Psoas muscle (tissue), 8 donors: ENCODE measurements at places on chromosomes 11 and 22.

DNA sequence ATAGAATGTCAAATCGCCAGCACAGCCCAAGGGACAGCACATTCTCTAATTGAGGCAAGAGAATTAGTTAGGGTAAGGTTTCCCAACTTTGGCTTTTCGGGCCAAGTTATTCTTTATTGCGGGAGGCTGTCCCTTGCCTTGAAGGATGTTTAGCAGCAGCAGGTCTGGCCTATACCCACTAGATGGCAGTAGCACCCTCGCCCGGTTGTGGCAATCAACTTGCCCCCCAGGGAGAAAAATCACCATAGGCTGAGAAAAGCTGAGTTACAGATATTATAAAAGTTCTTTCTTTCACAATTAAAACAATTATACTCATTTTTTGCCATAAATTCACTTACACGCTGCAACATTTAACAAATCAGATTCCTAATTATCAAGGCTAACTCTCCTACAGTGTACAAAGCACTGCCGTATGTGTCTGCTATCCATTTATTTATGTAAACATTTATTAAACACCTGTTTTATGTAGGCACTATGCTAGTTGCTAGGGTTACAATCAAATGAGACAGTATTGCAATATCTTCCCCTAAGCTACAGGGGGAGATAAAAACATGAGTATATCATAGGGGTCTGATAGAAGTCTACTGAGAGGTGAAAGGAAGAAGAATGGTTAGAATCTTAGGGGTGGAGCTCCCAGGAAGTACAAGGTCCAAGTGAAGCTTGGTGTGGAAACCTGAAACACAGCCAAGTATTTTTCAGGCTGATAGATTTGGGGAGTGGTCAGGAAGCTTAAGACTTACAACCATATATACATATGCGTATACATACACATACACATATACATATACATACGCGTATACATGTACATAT lies 452.3 kb downstream of the RAB38 start:
- DNase-seq, result no peak

DNA sequence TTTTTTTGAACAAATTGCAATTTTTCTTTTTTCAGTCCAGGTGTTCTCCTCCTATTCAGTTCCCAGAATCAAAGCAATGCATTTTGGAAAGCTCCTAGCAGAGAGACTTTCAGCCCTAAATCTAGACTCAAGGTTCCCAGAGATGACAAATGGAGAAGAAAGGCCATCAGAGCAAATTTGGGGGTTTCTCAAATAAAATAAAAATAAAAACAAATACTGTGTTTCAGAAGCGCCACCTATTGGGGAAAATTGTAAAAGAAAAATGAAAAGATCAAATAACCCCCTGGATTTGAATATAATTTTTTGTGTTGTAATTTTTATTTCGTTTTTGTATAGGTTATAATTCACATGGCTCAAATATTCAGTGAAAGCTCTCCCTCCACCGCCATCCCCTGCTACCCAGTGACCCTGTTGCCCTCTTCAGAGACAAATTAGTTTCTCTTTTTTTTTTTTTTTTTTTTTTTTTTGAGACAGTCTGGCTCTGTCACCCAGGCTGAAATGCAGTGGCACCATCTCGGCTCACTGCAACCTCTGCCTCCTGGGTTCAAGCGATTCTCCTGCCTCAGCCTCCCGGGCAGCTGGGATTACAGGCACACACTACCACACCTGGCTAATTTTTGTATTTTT lies 6.2 kb upstream of the UBE4A start:
- no peak for DNase-seq

DNA sequence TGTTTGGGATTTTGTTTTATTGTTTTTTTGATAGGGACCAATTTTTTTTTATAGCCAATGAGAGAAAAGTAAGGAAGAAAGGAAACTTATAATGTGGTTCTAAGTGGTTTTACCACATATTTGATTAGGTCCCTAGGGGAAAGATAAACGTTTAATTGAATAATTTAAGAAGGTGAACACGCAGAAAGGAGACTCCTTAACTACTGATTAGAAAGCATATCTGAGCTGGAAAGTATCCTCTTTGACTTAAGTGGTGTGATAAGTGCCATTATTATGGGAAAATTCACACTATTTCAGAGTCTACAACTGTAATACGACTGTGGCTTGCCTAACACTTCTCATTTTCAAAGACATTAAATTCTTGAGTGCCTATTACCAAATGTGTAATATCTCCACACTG lies 106.5 kb upstream of the GRAMD1B start:
- no peak for DNase-seq

GRCh38 chr11:119293461-119293860 lies 23.5 kb downstream of the MCAM start:
- no peak for DNase-seq

DNA sequence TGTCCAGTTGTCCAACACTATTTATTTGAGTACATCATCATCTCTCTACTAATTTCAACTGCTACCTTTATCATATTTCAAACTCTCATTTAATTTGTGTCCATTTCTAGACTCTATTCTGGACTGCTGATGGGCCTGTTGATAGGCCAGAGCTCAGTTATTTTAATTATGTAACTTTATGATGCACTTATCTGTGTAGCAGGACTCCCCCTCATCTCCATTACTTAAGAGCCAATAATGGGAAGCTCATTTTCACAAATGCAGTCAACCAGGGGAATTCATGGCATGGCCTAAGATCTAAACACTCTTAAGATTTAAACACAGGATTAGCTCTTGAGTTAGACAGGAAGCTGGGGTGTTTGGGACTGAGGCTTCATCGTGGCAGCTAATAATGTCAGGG lies 21.4 kb downstream of the KCNQ1OT1 start:
- no peak for DNase-seq
